Substantia nigra (tissue), 51 donors: ENCODE measurements at places on chromosomes 3 and 15.

DNA sequence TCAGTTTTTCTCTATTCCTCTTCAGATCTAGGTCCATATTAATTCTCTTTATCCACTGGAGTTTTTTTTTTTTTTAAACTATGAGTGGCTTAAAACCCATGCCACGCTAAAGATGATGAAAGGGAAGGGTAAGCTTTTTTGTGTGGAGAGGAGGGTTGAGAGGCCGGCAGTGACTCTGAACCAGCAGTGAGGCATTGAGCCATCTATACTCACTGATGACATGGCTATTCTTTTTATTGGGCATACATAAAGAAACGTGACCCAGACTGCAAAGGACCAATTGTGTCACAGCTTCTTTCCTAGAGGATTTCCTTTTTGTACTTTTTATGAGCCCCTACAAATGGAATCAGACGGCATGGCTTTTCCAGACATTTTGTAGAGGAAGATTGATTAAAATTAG, 662.2 kb downstream of the AGBL1 start:
- DNase-seq, result no peak

DNA sequence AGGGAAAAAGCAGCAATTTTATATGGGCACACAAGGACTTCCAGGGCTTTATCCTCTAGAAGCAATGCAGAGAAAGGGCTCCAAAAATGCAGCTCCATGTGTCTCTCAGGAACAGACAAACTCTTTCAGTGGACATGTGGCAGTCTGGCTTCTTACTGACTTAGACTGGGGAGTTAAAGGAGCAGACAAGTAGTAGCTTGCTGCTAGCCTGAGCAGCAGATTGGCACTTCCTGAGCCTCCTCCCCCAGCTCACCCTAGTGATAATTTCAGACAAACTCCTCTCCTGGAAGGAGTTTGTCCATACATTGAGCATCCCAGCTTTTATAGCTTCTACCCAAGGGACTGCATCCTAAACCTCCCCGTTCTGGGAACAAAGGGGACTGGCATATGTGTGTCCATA, 101.7 kb upstream of the MANF start:
- DNase-seq, result no peak

DNA sequence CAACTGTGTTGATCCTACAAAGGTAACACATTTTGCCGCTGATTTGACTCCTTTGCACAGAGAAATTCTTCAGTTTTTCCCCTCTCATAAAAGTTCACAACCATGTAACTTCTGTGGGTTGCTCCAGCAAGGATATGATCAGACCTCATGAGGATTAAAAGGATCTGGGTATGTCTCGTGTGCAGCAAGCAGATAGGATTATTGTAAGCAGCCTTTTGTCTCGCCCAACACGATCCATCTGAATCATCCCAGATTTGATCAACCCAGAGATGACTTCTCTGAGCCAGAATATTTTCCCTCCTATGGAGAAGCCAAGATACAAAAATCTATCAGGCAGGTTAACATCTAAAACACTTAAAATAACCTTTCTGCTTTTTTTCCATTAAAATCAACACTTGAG, 12.8 kb upstream of the BNIP2 start:
- DNase-seq, result no peak

DNA sequence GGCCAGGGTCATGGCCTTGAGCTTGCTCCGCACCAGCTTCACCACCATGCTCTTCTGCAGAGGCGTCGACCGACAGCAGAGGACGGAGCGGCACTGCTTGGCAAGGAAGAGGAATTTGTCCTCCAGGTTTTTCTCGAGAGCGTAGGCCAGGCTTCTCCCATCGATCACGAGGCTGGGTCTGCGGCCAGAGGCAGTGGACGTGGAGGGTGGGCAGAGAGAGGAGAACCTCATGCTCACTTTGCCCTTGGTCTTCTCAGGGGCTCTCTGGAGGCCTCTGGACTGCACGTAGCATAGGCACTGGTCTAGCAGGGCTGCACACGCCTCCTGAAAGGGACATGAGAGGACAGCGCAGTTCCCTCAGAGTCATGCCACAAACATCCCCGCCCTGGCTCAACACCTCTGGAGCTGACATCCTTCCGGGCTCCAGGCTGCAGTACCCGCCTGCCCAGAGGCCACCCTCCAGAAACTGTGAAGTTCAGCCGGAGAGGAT, 168.3 kb downstream of the ATP10A start:
- no peak for DNase-seq

- DNase-seq, result no peak
These were observed 845.9 kb downstream of the TBL1XR1 start for GRCh38 chr3:176351408-176351807.

- DNase-seq, result no peak
These were observed 129.8 kb upstream of the CPNE4 start for GRCh38 chr3:132164469-132165092.

DNA sequence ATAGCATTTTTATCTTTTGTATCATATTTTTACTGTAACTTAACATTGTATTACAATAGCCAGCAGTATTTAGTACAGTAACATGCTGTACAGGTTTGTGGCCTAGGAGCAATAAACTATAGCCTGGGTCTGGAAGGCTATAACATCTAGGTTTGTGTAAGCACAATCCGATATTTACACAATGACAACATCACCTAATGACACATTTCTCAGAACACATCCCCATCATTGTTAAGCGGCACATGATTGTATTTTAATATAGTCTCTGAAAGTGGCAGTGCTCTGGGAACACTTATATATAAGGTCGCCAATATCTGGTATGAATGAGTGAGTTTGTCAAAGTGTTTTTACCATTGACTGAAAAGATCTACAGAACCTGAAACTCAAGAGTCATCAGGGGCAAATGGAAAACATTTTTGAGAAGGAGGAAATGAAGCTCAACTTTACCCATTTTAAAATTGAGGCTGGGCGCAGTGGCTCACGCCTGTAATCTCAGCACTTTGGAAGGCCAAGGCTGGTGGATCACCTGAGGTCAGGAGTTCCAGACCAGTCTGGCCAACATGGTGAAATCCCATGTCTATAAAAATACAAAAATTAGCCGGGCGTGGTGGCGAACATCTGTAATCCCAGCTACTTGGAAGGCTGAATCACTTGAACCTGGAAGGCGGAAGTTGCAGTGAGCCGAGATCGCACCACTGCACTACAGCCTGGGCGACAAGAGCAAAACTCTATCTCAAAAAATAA, 38.8 kb upstream of the TNFSF10 start:
- no peak for DNase-seq

GRCh38 chr3:65200310-65200970, 512.6 kb upstream of the ADAMTS9 start:
- no peak for DNase-seq

- no peak for DNase-seq
These were observed 58.5 kb downstream of the ABCC5 start for GRCh38 chr3:183959214-183959613.

GRCh38 chr3:155053756-155054155, 26.4 kb upstream of the MME start:
- no peak for DNase-seq

GRCh38 chr3:60992395-60992794, 258.9 kb downstream of the FHIT start:
- no peak for DNase-seq

DNA sequence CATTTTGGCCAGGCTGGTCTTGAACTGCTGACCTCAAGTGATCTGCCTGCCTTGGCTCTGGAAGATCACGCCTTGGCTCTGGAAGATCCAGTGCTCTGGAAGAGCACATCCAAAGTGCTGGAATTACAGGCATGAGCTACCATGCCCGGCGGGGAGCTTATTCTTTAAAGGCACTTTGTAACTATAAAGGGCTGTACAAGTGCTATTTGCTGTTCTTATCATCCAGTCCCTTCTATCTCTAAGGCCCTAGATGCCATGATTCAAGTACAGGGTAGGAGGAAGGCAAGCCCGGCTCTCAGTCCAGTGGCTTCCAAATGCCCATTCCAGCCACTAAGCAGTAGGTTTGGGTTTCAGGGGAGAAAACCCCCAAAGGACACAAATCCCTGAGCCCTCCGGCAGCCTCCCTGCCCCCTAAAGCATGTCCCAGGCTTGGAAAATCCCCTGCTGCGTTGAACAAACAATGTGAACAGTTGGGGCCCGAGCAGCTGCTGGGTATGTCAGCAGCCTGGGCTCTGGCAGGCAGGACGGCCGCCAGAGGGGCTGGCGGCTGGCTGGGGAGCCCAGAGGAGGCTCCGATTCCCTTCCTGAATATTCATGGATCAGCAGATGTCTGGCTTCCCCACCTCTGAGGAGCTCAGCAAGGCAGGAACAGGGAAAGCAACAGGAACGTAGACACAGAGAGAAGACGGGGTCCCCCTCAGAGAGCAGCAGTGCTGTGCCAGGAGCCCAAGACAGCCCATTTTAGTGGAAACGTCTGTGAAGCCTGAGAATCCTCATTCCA, 7.7 kb downstream of the IGDCC4 start:
- DNase-seq, result peak; percentile 36

GRCh38 chr3:112769286-112769978, 77.2 kb downstream of the CD200R1L start:
- no peak for DNase-seq

DNA sequence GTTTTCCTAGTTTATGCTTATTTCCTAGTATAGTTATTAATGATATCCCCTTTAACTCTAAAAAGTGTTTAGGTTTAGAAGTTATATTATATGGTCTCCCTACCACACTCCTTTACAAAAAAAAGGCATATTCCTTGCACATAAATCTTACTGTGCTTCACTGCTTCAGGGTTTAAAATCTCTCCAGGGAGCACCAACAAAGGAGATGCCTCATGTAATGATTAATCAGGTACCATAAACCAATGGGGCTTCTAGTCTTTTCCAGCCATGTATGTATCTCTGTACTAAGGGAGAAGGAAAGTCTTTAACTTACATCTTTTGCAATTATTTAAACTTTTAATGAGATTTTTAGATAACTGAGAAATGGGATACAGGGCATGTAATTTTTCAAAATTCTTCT, 91.5 kb upstream of the RBMS3 start:
- no peak for DNase-seq

- DNase-seq, result no peak
These were observed 58.2 kb downstream of the PLCL2 start for GRCh38 chr3:16942955-16943354.

- DNase-seq, result no peak
These were observed 875.6 kb upstream of the ROBO1 start for GRCh38 chr3:80643421-80643820.

DNA sequence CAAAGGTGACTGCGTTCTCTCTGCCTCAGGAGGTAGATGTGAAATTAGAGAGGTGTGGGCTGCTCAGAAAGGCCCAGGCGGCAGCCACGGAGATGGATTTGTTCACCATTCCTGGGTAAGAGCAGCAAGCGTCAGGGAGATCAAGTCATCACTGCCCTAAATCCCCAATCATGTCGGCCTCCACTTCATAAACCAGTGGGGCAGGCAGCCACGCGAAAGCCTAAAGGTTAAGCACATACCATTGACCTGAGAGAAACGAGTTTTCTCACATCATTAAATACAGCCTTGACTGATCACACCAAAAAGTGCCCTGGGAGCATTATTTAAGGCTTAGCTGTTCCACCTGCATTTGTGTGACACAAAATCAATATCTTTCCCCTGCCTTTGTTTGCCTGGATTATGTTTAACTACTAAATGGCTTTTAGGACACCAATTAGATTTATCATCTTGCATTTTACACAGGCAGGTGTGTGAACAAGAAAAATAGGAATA, 50.7 kb upstream of the FOXB1 start:
- no peak for DNase-seq

DNA sequence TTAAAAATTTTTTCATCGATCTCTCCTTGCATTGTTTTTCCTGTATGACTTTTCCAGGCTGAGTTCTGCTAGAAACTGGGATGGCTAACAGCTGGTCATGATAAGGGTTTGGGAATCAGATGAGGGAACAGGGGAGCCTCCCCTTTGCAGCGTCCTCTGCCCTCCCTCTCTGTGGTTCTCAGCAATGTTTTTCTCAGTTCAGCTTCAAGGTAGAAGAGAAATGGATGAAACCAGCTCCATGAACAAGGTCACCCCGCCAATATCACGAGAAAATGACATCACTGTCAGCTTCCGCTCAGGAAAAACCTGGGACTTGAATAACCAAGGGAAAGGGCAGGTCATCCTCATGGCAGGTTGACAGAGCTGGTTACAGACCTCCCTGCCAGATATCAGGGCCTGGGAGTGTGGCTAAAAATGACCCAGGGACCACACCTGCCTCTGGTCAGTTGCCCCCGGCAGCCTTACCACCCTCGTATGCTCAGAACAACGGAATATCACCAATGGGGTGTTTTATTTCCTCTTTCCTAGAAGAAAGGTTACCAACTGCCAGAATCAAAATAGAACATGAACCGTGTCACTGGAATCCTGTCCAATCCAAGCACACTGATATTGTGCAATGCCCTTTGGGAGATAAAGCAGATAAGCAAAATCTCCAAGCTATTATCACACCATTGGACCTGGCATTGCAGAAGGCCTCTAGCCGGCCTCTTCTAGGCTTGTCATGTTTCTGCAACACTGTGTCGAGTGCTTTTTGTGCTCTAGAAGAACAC, 26.1 kb downstream of the LSM3 start:
- DNase-seq, result no peak

GRCh38 chr3:13451301-13451673, 28.8 kb upstream of the HDAC11 start:
- peak; percentile 29 for DNase-seq

DNA sequence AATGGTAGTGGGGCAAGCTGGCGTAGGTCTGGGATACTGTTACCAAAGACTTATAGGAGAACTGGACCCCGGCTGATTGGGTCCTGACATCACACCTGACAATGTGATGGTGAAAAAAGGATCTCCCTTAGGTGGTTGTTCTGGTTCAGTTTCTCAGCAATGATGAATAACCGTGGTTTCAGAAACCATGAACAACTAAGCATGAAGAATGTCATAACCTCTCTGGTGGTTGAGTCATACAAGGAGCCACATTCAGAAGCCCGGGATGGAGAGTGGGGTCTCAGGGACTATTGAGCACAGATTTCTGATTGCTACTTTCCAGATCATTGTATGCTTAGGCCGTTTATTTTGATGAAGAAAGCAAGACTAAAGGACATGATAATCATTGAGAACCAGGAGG, 17.4 kb downstream of the GPR160 start:
- no peak for DNase-seq

GRCh38 chr3:100988080-100988479, 5.1 kb downstream of the ABI3BP start:
- no peak for DNase-seq

DNA sequence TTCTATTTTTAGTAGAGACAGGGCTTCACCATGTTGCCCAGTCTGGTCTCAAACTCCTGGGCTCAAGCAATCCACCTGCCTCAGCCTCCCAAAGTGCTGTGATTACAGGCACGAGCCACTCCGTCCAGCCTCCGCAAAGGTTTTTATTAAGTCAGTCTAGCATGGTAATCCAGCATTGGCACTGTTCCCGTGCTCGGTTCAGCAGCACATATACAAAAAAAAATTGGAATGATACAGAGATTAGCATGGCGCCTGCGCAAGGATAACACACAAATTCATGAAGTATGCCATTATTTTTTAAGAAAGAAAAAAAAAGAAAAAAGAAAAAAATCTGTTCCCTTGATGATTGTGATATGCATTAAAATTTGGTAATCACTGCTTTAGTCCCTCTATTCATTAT, 8.5 kb downstream of the CKMT1A start:
- DNase-seq, result no peak
